Germinal center (tissue), 1 donor: ENCODE measurements at places on chromosomes 2 and 18.

DNA sequence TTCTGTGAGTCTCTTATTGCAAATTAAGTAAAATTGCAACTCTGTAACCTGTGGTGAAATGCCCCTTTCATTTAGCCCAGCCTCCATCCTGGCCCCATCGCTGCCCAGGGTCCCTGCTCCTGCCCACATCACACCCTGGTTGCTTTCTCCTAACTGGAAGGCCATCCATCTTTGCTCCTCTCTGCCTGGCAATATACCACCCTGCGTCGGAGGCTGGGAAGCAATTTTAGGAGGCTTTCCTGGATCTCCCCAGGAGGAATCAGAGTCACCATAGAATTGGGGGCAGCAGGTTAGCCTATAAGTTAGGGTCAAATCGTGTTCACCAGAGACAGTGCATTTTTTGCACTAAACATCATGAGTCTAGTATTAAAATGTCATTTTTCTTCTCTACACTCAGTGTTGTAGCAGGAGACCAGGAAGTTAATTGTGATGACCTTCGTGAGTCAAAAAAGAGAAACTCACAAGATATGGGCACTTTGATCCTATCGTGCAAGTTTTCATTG, 14.5 kb upstream of the TXNDC2 start:
- DNase-seq, result no peak

DNA sequence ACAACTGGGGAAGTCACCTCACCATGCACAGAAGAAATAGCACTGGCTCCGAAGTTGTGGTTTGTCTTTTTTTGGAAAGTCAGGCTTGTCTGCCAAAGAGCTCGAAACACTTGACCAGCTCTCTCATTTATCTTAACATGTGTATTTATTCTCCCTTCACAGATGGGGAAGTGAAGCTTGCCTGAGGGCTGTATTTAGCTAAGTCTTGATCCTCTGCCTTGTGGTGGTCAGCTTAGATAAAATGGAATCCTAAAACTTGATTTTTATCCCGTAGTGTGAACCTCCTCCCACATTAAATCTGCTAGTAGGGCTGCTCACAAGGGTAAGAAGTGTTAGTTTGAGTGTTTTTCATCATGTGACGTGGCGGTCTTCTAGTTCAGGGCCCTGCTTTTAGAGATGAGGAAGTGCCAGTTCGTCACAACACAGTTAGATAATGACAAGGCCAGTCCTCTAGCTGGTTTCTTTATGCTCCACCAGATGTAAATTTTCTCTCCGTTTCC, 89.7 kb downstream of the TMEM247 start:
- DNase-seq, result peak; percentile 58

DNA sequence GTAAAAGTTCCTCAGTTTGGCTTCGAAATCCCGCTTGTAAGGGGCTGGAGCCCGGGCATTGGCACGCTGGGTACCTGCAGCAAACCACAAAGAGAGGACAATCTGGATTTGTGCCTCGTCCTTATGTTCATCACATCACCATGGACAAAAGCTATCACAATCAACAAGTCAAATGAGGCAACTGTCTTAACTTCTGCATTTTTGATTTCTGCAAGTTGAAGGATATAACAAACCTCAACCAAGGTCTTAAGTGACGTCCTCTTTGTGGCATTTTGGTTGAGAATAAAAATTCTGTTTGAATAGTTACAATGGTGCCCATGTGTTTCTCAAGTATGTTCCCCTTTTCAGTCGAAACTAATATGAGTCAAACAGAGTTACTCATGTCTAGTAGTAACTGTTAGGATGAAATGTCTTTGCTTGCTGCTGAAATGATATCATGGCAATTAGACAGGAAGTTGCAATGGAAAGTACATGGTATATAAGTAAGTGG, 70.8 kb upstream of the STK17B start:
- DNase-seq, result peak; percentile 45

DNA sequence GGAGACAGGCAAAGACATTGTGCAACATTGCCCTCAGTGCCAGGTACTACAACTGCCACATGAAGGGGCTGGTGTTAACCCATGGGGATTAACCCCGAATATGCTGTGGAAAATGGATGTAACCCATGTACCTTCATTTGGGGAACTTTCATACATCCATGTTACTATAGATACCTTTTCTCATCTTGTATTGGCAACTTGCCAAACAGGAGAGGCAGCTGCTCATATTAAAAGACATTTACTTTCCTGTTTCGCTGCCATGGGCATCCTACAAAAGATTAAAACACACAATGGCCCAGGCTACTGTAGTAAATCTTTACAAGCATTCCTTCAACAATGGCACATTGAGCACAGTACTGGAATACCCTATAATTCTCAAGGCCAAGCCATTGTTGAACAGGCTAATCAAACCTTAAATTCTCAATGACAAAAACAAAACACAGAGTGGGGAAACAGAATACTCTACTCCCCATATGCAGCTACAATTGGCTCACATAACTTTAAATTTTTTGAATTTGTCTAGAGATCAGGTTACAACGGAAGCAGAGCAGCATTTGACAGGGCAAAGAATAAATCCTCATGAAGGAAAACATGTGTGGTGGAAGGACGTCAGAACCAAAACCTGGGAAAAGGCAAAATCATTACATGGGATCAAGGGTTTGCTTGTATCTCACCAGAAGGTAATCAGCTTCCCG, 1723.5 kb upstream of the LRRTM1 start:
- DNase-seq, result no peak

- no peak for DNase-seq
Measured at GRCh38 chr2:164203131-164203530, 418.2 kb downstream of the GRB14 start.

- DNase-seq, result no peak
Measured at GRCh38 chr18:61860302-61860701, 32.5 kb downstream of the RNF152 start.

- no peak for DNase-seq
Measured at GRCh38 chr2:141557329-141558095, 573.3 kb downstream of the LRP1B start.

DNA sequence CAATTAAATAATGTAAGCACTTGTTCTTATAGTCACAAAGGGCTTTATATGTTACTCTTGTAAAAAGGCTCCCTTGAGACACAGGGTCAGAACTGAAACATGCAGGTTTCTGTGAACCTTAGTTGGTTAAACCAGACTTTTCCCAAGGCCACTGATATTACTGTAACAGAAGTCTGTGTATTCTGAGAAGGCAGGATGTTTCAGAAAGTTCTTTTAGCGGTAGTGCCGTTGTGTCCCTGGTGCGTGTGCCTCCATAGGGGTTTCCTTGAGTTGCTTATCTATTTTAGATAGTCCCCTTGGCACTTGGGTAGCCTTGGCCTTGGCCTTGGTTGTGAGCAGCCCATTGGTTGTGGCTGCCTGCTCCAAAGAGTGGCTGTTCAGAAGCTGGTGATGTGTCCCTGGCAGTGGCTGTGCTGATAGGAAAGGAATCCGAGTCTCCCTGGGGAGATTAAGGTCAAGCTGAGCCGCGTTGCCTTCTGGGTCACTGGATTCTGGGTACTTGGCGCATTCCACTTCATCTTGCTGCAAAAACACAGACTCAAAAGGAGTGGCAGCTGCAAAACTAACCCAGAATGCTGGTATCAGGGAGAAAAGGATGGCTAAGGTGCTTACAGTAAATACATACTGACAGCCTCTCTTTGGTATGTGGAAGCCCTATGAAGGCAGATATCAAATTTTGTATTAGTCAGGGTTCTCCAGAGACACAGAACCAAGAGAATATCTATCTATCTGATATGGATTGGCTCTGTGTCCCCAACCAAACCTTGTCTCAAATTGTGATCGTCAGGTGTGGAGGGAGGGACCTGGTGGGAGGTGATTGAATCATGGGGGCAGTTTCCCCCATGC, 69.7 kb downstream of the FHOD3 start:
- DNase-seq, result no peak

GRCh38 chr2:47724221-47724981, 58.5 kb upstream of the MSH6 start:
- peak; percentile 76 for DNase-seq

DNA sequence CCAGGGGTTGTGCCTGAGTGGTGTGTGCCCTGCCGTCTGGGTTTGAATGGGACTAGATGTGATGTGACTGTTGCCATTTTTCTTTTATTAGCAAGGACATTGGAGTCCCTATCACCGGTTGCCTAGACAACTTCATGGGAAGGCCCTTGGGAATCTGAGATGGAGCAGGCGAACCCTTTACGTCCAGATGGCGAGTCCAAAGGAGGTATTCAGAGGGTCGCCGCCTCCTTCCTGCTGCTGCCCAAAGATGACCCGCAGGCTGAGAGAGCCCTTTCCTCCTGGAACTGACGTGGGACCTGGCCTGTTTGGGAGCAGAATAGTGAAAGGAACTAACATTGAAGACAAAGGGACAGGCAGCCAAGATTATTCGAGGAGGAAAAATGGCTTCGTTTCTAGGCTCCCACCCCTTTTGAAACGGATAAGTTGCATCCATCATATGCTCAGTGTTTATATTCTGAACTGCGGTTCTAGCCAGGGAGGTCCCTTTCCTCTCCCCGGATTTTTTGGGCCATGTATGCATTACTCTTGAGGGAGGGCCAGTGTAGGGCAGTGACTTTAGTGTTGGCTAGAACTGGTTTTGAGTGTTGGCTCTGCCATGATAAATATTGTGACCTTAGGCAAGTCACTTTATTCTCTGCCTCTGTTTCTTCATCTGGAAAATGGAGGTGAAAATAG, 673 bp downstream of the CENPO start:
- DNase-seq, result peak; percentile 8

GRCh38 chr2:45745231-45745630, 93.8 kb downstream of the PRKCE start:
- no peak for DNase-seq

GRCh38 chr2:44139741-44140140, 28.9 kb upstream of the PPM1B start:
- DNase-seq, result no peak

DNA sequence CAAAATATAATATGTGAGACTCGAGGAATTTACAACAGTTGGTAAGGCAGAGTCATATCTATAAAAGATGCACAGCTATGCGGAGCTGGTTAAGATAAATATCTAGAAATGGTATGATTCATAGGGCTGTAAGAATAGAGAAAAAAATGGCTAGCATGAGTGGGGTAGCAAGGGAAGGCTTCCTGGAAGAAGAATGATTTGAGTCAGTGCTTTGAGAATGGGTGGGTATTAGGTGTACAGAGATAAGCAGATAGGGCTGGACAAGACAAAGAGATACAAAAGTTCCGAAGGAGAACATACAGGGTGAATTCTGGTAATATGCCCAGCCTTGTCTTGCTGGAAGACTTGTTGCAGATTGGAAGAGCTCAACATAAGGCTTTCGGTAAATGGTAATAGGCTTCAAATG, 291.5 kb upstream of the CCDC68 start:
- no peak for DNase-seq

- DNase-seq, result no peak
Measured at GRCh38 chr2:105645938-105646773, 98.6 kb upstream of the NCK2 start.

DNA sequence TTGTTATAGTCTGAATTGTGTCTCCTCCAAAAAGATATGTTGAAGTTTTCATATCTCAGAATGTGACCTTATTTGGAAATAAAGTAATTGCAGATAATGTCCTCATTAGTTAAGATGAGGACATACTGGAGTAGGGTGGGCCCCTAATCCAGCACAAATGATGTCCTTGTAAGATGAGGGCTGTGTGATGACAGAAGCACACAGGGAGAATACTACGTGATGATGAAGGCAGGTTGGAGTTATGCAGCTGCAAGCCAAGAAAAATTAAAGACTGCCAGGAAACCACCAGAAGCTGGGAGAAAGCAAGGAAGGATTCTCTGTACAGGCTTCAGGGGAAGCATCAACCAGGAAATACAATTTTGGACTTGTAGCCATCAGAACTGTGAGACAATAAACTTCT, 58.3 kb upstream of the PNPT1 start:
- DNase-seq, result no peak

- no peak for DNase-seq
Measured at GRCh38 chr2:128726911-128727310, 408.2 kb upstream of the HS6ST1 start.

- DNase-seq, result no peak
Measured at GRCh38 chr2:151976945-151977353, 121.9 kb downstream of the CACNB4 start.

- no peak for DNase-seq
Measured at GRCh38 chr2:208049006-208049405, 23.7 kb upstream of the PLEKHM3 start.

DNA sequence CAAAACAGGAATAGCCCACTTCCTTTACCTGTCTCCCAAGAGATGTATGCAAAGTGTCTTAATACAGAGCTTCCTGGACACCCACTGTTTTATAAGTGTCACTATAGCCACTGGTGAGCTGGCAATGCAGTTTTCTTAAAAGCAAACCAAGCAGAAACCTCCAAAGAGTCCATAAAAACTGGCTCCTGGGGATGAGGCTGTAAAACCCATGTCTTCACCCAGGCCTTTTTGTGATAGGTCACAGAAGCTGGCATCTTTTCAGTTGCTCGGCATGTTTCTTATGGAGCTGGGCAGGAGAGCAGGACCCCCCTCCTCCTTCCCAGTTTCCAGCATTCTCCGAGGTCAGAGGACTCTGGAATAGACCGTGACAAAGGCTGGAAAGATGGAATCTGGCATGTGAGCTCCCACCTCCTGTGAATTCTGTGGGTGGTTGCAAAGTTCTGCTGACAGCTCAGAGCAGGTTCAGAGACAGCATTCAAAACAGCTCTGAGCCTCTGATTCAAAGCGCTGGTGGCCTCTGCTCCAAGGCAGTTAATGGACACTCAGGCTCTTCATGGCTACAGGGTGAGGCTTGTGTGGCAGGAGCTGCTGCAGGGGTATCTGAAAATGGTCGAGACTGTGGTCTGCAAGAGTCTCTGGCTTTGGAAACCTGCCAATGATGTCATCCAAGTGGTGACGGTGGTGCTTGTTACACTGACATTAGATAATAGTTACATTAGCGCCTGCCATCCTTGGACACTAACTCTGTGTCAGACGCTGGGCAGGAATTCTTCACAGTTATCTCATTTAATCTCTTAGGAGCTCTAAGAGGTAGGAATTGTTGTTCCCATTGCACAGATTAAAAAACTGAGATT, 283.4 kb downstream of the CLIP4 start:
- DNase-seq, result no peak

GRCh38 chr2:77867146-77867545, 345.0 kb upstream of the LRRTM4 start:
- no peak for DNase-seq
